HFF-Myc (cell line): ENCODE measurements at places on chromosomes 12 and 14.

GRCh38 chr12:9944391-9944790 is 12.2 kb upstream of the CLEC2A start:
- no peak for DNase-seq

- DNase-seq, result no peak
Observed at GRCh38 chr12:89575374-89575773, 49.5 kb upstream of the POC1B start.

- DNase-seq, result no peak
Observed at GRCh38 chr14:32809255-32809654, 129.4 kb upstream of the NPAS3 start.

DNA sequence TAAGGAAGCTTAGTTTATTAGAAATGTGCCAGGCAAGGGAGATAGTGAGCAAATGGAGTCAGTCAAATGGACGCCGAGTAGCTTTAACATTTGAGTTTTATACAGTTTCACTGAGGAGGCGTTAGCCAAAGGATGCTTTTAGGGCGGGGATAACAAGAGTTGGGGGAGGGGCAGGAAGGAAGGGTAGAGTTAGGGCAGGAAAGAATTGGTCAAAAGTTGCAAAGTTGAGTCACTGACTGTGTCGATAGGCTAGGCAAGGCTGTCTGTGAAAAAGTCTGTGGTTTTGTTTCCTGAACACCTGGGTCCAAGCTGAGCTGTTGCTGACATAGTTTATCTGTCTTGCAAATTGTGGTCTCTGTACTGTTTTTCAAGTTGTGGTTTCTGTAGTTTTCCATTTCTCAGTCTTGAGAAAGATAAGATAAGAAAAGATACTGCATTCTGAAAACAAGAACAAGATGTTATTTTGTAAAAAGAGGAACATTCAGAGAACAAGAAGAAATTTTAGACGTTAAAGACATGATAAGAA is 62.6 kb upstream of the RESF1 start:
- peak; percentile 53 for DNase-seq

DNA sequence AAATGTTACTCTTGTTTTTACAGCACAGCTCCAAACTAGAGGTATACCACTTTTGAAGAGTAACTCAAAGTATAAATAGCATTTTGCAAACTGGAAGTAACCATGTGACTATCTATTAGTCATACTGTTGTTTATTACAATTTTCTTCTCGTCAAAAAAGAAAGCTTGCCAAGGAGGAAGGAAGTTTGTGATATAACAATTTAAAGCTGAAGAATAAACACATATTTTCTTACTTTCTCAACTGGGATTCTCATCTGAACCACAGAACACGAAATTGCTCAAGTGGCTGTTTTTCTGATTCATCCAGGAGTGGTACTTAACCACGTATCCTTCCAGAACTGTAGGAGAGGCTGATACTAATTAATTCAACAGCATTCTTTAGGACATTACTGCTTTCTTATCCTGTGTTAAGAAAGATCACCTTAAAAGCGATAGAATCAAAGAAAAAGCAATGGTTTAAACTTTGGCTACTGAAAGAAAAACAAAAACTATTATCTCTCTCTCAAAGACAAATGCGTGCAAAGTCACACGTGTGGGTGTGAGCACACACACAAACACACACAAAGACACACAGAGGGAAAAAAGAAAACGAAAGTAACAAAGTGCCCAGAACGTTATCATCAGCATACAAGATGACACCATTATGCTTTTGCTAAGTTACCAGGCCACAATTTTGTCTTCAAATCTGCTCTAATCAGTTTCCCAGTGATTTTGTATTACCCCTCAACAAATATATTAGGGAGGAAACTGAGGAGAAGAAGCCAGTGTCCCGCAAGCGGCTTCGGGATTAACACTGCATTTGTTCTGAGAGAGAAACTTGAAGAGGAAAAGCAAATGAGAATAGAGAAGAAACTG is at the start of gene CLEC2B:
Gene CLEC2B, minus strand, starts transcription at position 48 of the 855 bp plus-strand sequence.
- DNase-seq, result peak; percentile 58

- no peak for DNase-seq
Observed at GRCh38 chr12:104802208-104802607, 155.9 kb downstream of the SLC41A2 start.

GRCh38 chr14:21185491-21185890 is 29.6 kb upstream of the OR5AU1 start:
- DNase-seq, result no peak

DNA sequence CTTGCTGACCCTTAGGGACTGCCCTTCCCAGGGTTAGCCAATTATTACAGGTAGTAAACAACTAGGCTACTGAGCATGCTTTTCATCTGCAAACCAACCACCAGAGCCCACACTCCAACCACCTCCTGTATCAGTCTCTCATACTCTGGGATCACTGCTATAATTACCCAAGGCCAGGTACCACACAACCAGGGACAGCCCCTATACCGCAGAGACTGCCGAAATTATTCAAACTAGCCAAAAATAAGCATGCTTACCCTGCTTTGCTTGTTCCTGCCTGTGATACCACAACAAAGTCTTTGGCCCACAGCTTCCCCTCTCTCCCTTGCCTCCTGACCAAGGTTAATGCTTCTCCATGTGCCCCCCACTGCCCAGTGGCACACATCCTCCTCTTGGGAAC is 197.6 kb upstream of the SRRM4 start:
- DNase-seq, result no peak

- DNase-seq, result peak; percentile 38
Observed at GRCh38 chr14:24095271-24096068, 1.4 kb downstream of the PCK2 start.

DNA sequence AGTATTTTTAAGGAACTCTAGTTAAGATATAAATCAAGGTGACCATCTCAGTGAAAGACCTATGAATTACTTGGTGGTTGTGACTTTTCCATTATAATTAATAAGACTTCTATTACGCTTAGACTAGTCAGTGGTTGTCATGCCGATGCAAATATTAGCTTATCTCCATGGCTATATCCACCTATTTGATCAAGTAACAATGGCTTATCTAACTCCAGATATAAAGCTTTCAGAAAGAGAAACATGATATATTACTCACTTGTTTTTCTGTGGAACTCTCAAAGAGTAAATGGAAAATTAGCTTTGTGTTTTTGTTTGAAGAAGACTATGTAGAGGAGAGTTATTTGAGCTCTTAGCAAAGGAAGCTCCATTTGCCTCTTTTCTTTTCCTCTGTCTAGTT is 323.8 kb upstream of the DCN start:
- DNase-seq, result no peak

DNA sequence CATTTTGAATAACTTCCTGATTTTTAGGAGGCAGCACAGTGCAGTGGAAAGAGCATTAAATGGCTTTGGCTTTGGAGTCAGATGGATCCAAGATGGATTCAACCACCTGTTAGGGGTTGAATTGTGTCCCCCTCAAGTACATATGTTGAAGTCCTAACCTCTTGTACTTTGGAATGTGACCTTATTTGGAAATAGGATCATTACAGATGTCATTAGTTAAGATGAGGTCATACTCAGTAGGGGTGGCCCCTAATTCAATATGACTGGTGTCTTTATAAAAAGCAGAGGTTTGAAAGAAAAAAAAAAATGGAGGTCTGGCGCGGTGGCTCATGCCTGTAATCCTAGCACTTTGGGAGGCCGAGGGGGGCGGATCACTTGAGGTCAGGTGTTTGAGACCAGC is 18.8 kb downstream of the ATP5MC2 start:
- DNase-seq, result no peak

DNA sequence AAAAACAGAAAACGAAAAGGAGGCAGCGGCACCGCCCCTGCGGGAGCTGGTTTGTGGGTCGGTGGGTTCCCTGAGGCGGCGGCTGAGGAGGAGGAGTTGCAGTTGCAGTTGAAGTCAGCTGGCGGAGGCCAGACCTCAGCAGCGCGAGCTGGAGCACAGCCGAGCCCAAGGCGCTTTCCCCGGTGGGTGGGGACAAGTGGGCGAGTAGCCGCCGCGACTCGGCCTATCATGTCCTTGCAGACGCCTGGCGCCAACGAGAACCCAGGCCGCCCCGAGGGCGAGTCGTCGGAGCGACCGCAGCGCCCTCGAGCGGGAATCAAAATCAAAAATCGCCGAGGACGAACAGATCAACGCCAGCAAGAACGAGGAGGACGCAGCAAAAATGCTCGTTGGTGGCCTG is 12.7 kb upstream of the CLEC1A start:
- no peak for DNase-seq

GRCh38 chr12:56001487-56002100 is 4.5 kb downstream of the SUOX start:
- no peak for DNase-seq

DNA sequence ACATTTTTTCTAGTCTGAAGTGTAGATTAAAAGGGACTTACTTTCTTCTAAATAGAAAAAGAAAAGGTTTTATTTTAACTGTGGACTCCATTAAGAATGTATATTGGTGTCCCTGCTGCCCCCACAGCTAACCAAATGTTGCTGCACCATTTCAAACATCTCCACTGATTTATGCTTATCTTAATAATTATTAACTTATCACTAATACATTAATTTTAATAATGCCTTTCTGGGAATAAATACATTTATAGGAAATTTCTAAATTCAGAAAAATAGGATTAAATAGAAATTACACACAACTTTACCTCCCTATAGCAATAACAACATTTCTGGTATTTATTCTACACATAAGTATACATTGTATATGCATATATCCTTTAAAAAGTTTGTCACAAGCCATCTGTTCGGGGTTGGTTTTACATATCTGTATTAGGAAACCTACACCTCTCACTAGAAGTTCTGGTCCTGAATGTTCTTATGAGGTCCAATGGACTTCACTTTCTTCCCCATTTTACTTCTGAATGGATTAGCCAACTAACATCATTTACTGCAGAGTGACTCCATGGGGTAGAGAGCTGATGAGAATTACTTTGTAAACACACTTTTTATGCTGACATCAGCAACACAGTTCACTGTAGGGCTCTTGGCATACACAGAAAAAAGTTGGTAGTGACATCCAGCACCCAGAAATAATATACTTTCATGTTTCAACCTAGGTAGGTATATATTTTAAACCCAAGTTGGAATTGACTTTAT is 9.4 kb upstream of the SELPLG start:
- DNase-seq, result no peak

DNA sequence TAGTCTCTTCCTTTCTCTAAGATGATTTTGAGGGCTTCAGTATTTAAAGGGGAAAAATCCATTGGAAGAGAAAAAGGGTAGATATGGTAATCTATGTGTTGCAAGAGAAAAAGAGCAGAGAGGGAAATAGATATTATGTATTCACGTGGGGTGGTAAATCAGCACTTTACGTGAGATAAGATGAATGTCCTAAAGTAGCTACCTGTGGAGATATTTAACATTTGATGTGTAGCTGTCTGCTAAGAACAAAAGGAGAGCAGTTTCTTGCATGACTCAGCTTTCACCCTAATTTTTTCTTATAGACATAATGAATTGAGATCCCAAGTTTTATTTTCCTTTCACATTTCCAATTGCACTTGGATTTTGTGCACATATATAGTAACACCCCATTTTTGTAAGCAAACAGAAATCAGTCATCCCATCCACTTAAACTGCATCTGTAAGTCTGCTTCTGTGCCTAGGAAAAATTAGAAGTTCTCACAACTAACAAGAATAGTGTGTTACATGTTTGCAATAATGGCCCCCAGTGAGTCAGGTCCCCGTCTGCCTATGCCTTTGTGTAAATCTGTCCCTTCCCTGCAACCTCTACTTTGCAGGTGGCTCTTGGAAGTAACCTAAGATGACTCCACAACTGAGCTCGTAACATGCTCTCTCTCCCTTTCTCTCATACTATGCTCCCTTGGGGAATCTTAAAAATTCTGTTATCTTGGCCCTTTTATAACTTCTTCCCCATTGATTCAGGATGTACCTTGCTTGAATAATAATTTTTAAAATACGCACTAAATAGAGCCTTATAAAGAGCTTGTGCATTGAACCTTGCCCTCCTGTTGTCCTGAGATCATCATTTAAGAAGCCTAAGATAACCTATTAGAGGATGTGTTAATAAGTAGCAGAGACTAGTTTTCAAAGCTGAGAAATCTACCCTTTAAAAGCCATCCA is 3.7 kb downstream of the TMTC3 start:
- no peak for DNase-seq

DNA sequence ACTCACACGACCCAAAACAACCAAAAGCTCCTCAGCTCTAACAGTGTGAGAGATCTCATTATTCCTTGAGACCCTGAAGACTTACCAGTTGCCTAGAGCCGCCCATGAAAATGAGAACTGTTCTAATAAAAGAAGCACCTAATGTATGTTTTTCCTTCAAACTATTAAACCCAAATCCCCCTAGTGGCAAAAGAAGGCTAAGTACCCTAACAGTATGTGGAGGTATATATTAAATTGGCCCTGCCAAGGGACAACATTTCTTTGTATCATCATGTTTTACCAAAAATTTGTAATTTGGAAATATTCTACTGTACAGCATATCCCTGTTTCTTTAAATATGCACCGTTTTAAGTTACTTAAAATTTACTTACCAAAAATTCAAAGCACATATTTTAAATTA is 38.0 kb upstream of the PPFIA2 start:
- no peak for DNase-seq

DNA sequence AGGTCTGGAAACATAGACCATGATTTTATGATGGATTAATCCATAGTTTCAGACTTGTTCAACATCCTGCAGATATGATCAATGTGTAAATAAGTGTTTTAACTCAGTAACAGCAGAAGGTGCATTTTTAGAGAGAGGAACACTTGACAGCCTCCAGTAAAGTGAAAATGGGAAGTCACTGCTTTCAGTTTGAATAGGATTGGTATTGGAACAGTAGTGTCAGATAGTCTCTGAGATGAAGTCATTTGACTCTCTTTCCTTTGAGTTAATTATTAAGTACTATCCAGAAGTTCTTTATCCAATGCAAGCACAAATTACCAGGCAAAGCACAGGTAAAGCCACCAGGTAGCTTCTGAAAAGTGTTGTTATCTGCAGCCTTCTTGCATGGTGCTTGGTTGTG is 14.5 kb upstream of the NAV3 start:
- DNase-seq, result no peak

DNA sequence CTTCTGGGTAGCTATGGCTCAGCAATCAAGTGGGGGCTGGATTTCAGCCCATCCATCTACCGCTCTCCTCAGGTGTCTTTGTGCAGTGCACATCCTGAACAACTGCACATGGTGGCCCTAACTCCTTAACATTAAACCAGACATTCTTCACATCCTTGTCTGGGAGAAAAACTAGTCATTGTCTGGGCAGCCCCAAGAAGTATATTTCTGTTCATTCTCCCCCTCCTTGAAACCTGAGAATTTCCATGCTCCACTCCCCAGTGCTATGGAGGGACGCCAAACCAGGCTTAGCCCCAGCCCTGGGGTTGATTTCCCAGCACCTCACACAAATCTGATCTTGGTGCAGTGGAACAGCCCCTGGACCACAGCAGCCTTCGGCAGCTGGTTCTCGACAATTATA is 13.4 kb downstream of the MYL2 start:
- no peak for DNase-seq

DNA sequence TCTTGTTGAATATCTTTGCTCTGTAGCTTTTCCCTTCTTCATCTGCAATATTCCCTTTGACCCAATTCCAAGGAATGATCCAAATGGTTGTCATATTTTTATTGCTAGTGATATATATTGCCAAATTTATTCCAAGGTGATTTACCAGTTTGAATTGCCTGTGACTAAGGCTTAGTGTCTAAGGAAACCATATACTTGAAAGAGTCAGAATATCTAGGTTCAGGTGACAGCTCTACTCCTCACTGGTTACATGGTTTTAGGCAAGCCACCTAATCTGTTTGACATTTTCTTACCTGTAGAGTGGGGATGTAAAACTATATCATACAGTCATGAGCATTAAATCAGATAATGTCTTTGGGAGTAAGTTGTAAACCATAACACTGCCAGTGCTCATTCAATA is 473.8 kb downstream of the NPAS3 start:
- DNase-seq, result no peak
